ENCODE measurements at places on chromosomes 12 and 14.
A peak's percentile ranks its signal among the peaks of the same experiment; 100 is the strongest.

DNA sequence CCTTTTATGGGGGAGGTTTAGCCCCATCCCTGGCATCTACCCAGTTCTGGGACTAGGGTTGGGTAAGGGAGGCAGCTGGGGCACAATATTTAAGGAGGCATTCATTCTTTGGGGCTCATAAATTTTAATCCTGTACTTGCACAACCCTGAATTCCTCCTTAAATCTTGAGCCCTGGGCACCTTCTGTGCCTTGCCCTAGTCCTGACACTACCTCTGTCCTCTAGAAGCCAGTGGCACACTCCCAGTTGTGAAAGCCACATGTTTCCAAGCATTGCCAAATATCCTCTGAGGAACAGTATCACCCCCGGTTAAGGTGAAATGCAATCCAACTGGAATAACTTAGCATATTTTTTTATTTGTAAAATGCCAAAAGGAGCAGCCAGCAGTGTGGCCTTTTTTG lies 36.6 kb downstream of the SLC16A7 start:
- no peak for DNase-seq

DNA sequence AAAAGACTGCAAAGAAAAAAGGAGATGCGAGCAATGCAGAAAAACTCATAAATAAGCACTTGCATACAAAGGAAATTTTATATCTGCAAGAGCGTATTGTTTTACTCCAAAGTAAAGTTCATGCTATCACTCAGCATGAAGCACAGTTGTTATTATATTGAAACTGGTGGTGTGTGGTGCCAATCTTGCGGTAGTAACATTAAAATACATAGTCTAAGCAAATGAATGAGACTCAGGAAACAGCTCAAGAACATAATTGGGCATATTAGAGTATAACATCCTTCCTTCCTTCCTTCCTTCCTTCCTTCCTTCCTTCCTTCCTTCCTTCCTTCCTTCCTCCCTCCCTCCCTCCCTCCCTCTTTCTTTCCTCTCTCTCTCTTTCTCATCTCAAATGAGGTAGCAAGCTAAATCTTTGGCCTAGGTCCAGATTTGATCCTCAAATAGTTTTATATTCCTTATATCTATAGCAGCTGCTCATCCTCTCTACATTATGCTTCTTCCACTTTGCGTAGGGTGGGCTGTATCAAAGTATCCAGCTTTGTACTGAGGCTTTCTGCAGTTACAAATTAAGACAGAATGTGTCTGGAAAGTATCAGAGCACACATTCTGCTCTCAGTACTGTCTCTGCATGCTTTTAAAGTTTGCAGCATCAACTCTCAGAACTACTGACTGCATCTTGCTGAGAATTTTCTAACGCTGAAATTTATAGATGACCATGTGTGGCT lies 718.3 kb downstream of the RERGL start:
- DNase-seq = no peak

- DNase-seq = no peak
These were observed 85.5 kb upstream of the PTHLH start for GRCh38 chr12:28057856-28058615.

DNA sequence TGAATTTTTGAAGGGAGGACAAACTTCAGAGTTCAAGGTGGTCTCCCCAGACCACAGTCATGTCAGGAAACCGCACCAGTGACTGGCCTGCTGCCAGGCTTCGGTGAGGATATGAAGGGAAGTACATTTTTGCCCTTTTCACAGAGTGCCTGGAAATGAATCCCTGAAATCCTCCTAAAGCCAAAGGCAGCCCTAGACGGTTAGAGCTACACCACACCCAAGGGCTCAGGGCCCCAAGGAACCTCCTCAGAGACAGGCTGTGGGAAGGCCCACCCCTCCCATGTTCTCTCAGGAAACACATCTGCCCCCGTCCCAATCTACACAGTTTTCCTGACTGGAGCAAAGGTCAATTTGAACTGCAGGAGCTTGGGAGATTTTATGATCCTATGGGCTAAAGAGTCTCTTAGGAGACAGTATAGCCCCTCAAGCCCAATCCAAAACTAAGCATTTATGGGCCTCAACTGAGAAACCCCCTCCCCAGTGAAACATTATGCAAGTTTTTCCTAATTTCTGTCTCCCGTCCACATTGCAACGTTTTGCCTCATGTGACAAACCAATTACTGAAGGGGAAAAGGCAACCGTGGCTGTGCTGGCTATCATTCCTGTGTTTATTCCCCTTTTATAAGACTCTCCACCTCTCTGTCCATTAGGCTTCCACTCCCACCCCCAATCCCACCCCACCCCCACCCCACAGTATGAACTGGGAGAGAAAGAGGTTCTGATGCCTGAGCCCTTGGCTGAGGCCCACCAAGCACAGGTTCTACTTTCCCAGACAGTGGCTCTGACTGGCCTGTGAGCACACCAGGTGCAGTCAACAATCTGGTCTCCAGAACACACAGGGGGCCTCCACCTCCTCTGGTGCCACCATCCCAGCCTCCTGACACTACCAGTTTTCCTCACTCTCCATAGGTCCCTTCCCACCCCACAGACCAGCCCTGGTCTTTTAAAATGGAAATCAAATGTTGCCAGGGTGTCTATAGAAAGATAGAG lies 9.6 kb upstream of the RNASE1 start:
- no peak for DNase-seq

DNA sequence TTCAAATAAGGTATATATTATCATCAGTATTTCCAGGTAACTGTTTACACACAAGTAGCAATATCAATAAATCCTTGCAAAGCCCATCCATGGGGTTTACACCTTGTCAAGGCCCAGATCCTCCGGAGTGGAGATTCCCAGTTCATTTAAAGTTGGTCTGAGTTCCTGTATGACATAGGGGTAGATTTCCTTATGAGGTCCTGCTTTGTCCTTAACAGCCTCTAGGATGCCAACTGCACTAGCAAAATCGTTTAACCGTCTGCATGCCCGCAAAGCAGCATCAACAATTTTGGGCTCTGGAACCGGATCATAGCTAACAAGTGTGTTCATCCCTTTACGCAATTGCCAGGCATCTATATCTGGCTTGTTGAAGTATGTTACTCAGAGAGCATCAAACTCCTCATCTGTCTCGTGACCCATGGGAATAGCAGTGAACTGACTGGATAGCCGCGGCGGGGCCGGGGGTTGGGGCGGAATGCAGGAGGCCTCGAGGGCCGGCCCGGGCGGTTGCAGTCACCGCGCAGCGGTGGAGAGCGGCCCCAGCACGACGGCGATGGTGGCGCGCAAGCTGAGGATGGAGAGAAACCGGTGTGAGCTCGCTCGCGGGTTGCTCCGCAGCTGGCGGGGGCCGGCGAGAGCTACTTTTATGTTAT lies 30.6 kb upstream of the FBXO34 start:
- no peak for DNase-seq

DNA sequence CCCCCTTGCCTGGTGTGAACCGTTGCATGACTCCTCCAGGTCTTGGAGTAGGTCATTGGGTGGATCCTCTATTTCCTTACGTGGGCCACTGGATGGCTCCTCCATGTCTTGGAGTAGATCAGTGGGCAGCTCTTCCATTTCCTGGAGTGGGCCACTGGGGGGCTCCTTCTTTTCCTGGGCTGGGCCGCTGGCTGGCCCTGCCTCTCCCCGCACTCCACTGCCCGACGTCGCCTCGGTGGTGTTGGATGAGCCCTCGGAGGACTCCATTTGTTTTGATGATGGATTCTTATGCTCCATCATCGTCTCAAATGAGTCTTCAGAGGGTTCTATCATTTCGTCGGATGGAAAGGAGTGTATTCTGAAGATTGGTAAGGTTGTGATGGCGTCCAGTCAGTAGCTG lies 19.1 kb downstream of the RTL1 start:
- no peak for DNase-seq

GRCh38 chr12:86234316-86234855 lies 21.8 kb downstream of the MGAT4C start:
- no peak for DNase-seq

GRCh38 chr14:97523936-97524335 lies 726.8 kb downstream of the VRK1 start:
- no peak for DNase-seq

- no peak for DNase-seq
These were observed 188.8 kb downstream of the STXBP6 start for GRCh38 chr14:24861083-24861630.

- DNase-seq = no peak
These were observed 2.9 kb downstream of the SLC15A4 start for GRCh38 chr12:128820723-128821432.

DNA sequence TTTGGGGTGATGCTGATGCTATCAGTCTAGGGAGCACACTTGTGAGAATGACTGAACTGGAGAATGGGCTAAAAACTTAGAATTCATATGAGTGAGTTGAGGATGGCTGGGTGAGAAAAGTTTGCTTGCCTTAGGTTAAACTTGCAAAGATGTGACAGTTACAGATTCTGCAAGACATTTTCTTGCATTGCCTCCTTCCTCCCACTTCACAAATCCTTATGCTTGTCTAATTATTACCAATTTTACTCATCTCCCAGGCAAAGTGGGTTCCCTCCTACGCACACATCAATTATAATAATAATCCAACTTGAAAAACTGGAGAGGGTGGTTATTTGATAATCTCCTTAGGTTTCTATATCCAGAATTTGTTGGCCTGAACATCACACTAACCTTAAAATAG lies 50.9 kb downstream of the ATP2B1 start:
- no peak for DNase-seq

GRCh38 chr14:43043850-43044249 lies 1437.2 kb downstream of the LRFN5 start:
- no peak for DNase-seq

- DNase-seq = no peak
These were observed 61.4 kb downstream of the POLR3B start for GRCh38 chr12:106418970-106419369.

GRCh38 chr14:104341532-104342434 lies 203.4 kb downstream of the KIF26A start:
- DNase-seq = peak; percentile 12

- no peak for DNase-seq
These were observed 5.4 kb downstream of the MMP14 start for GRCh38 chr14:22841769-22842168.

- DNase-seq = no peak
These were observed 41.6 kb upstream of the CAPRIN2 start for GRCh38 chr12:30796313-30796780.

GRCh38 chr14:78090864-78091263 lies 79.3 kb upstream of the NRXN3 start:
- DNase-seq = no peak

DNA sequence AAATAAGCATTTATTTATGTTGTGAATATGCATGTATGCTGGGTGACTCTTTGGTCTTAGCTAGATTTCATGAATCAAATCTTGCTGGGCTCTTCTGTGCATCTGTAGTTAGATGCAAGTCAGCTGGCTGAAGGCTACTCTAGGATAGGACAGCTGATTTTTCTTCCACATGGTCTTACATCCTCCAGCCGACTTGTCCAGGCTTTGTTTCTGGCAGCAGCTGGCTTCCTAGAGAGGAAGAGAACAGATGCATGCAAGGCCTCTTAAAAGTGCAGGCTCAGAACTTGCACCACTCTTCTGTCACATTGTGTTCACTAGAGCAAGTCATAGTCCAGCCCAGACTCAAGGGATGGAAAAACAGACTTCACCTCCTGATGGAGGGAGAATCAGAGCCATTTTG lies 435.4 kb upstream of the STXBP6 start:
- no peak for DNase-seq

DNA sequence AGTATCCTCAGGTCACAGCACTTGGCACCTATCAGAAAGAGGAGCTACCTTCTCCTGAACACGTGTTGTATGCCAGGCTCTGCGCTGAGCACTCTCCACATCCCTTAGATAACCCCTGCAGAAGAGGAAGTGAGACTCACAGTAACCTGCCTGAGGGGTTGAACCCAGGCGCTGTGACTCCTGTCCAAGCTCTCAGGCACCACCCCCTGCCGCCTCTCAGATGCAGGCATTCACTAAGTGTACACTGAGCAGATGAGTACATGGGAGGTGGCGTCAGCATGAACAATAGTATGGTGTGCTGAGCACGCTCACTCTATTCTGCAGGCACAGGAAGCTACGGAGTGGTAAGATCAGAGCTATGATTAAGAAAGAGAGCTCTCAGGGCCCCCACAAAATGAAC lies 21.0 kb upstream of the RIC8B start:
- DNase-seq = no peak

DNA sequence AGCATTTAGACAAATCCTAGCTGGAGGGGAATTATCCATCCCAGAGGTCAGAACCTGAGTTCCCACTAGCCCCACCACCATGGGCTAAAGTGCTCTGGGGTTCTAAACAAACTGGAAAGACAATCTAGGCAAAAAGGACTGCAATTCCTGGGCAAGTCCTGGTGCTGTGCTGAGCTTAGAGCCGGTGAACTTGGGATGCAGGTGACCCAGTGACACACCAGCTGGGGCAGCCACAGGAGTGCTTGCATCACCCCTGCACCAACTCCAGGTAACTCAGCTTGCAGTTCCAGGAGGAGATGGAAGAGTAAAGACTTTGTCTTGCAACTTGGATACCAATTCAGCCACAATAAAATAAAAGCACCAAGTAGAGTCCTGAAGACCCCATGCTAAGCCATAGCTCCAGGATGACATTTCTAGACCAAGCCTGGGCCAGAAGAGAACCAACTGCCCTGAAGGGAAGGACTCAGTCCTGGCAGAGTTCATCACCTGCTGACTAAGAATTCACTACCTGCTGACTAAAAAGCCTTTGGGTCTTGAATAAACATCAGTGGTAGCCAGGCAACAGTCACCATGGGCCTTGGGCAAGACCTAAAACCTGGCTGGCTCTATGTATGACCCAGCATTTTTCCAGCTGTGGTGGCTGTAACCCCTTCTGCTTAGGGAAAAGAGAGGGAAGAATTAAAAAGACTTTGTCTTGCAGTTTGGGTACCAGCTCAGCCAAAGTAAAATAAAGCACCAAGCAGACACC lies 223.4 kb upstream of the DIO2 start:
- DNase-seq = no peak

GRCh38 chr12:113241191-113242025 lies 20.1 kb downstream of the TPCN1 start:
- no peak for DNase-seq

- no peak for DNase-seq
These were observed 93.5 kb downstream of the LRRC74A start for GRCh38 chr14:76919431-76920330.

DNA sequence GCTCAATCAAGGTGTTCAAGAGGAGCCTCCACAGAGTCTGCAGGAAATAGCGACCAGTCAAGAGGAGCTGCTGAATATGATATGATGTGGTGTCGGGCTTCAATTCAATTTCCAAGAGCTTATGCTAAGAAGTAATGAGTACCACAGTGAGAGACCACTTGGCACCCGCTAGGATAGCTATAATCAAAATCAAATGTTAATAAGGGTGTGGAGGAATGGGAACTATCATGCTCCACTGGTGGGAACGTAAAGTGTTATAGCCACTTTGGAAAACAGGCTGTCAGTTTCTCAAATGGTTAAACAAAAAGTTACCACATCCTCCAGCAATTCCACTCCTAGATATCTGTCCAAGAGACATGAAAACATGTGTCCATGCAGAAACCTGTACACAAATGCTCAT lies 6.7 kb downstream of the POLR3B start:
- no peak for DNase-seq

All from uterus (tissue), 4 donors.